ENCODE measurements at places on chromosomes 2 and 18.

- DNase-seq: no peak
These were observed 83.3 kb downstream of the RTP5 start for GRCh38 chr2:241952816-241953215.

- DNase-seq: no peak
These were observed 437.2 kb upstream of the TNP1 start for GRCh38 chr2:217297096-217297495.

DNA sequence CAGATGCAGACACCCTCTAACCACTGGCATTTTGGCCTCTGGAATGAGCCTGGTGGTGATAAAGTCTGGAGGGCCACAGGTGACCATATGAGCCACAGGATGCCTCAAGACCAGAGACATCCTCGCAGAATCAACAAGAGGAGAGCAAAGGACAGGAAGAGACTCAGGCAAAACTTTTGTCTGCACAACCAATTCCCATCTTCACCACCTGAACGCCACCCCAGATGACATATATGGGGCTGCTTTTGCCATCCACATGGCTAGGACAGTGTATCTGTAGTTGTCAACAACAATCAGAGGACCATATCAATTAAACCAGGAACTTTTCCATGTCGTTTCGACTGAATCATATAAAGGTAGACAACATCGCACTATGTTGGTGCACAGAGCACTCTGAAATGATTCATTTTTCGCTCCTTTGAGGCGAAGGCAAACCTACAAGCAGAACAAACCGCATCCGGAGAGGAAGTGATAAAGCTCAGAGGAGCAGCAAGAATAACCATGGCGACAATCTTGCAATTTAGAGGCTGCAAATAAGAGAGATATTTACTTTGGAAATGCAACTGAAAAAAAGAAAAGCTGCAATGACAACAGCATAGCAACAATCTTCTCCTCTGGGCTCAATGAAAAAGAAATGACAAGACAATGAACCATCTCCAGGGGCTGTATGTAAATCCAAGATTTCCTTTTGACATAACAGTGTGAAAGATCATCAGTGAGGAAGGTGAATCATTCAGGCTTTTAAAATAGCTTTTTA, 204.5 kb downstream of the ARL4C start:
- no peak for DNase-seq

DNA sequence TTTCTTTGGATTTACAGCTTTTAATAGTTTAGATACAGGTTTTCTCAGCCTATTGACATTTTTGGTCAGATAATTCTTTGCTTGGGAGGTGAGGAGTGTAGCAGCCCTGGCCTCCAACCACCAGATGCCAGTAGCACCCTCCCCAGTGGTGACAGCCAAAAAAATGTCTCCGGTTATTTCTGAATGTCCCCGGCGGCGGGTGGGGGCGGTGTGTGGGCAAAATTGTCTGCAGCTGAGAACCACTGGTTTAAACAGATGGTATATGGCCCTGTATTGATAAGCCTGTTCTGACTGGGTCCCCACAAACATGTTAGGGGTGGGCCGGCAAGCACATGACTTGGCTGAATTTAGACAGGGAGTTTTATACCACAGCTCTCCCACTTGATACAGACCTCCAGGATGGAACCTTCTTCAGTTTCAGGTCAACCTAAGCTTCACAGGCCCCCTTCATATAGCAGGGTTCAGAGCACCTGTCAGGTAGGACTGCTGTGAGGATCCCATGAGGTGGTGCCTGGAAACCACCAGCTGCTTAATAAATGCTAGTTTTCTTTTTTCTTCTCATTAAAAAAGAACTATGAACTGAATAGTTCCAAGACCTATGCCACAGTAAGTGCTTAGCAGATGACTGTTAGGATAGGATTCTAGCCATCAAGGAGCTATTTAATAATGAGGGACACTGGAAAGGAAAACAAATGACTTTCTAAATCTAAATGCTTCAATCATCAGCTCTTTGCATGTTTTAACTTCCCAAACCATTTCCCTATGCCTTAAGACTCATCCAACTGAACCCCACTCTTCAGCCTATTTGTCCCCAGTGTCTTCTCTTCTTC, 18.1 kb downstream of the LPIN2 start:
- DNase-seq: no peak

GRCh38 chr18:31197676-31198075, 35.0 kb upstream of the DSC1 start:
- DNase-seq: no peak
